ENCODE measurements at places on chromosomes 2 and 18.

GRCh38 chr18:40926679-40927078 lies 1028.4 kb upstream of the PIK3C3 start:
- no peak for DNase-seq

- no peak for DNase-seq
Measured at GRCh38 chr2:134148172-134148571, 105.7 kb upstream of the MGAT5 start.

DNA sequence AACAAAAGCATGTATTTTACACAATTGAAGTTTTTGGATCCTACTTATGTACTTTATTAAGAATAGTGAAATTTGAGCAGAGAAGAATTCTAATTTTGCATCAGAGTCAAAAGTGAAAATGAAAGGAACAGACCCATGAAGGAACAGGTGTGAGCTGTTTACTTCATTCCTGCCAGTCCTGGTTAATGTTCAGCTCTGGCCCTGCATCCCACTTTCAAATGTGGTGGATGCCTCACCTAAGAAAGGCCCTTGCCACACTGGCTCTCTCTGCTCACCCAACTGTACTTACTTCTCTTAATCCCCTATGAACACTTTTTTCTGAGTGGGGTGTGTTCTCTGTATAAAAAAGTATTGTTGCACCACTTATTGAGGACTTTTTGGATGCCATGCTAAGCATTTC lies 22.2 kb downstream of the FAM110C start:
- no peak for DNase-seq

DNA sequence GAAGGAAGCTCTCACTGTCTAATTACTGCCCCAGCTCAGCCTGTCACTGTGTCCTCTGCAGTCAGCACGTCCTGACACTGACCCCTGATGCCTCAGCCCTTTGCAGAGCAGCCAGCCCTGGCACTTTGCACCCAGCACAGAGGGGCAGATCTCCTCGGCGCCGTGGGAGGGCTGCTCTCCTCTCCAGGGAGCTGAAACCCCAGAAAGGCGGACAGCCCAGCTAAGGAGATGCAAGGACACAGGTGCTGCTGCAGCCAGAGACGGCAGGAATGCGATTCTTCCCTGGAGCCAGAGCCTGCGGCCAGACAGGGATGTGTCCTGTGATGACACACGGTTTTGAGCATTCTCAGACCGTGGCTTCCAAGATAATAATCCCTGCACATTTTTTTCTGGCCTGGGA lies 34.5 kb upstream of the SIX3 start:
- DNase-seq = no peak

- peak; percentile 46 for DNase-seq
Measured at GRCh38 chr2:105796131-105796638, 51.5 kb downstream of the NCK2 start.

- no peak for DNase-seq
Measured at GRCh38 chr2:200101922-200102321, 146.5 kb downstream of the MAIP1 start.

GRCh38 chr2:240390091-240391073 lies 45.1 kb upstream of the GPC1 start:
- DNase-seq = no peak

DNA sequence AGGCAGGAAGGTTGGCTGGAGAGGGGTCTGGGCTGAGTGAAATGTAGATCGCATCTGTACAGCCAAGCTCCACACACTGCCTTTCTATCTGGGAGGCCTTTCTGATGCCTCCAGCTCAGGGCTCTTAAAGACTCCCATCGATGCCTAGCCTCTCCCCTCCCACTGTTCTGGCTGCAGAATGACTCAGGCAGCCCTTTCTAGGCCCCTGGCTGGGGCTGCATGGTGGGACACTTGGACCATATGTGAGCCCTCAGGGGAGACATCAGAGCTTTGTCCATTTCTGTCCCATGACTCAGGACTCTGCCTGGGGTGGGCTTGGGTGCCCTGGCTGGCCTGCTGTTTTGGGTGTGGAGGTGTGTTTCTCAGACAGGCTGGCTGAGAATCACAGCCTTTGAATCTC lies 101.3 kb downstream of the CELF4 start:
- no peak for DNase-seq

DNA sequence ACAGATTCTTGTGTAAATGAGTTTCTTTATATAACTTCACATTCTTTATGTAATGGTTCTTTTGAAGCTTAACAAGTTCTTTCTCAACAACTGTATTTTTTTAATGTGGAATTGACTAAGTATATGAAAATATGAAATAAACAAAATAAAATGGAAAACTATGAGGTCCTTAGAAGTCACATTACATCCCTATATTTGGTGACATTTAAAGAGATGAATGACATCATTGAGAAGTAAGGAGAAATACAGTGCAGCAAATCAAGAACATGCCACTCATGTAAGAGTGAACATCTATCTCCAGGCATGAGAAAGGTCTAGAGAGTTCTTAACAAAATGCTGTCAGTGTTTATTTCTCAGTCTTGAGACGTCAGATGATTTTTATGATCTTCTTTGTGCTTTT lies 39.0 kb upstream of the AAK1 start:
- DNase-seq = no peak

DNA sequence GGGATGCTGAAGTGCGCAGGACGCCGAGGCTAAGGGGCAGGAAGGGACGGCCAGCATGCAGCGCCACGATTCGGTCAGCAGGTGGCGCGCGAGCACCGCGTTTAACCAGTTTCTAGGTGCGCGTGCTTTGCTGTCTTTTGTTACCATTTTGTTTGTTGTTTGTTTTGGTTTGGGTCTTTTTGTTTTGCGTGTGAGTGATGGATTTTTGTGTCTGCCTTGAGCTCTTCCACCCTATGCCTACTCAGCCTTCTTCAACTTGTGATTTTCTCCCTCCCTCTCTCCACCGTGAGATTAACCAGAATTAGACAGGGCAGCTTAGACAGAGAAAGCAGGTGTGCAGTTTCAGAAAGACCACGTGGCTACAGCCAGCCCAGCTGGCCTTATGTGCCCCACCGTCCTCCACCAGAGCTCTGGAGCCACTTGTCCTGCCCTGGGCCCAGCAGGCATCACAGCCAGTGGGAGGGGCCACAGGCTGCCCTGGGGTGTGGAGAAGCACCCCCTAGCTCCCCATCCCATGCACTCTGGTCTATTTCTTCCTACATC lies 180.2 kb downstream of the RNF144A start:
- peak; percentile 80 for DNase-seq

GRCh38 chr2:107747964-107748583 lies 78.6 kb upstream of the RGPD4 start:
- no peak for DNase-seq
